ENCODE measurements at places on chromosomes 2 and 18. TPM values are rescaled to one million over a fixed set of nuclear protein-coding genes. Genes with fewer than 3 reads are reported as not detected.

The ATOH8 gene
- 19.5 TPM for polyA plus RNA-seq

The SYT4 gene
- not detected for polyA plus RNA-seq

The TFPI gene
- polyA plus RNA-seq = 10.9 TPM

The SIX3 gene
- polyA plus RNA-seq = not detected

The ALPP gene
- not detected for polyA plus RNA-seq

The RPL31 gene
- 3,206 TPM for polyA plus RNA-seq

DNA sequence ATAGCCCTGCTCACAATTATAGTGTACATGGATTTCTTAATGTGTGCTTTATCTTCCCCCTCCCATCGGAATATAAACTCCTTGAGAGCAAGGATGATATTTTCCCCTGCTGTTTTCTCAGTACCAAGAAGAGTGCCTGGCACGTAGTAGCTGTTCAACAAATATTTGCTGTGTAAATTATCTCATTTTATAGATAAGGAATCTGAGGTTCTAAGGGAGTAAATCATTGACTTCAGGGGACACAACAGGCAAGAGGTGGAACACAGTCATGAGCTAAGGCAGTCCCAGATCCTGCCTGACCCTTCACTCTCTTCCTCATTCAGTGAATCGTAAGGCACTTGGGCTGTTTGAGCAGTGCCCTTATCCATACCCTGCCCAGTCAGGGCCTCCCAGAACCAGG is 187.3 kb upstream of the TNP1 start:
- no peak for DNase-seq

GRCh38 chr2:168583064-168583709 is 127.1 kb downstream of the CERS6 start:
- no peak for DNase-seq

- no peak for DNase-seq
Observed at GRCh38 chr18:32775628-32776027, 2.8 kb upstream of the KLHL14 start.

- DNase-seq = no peak
Observed at GRCh38 chr18:38010971-38011857, 445.6 kb upstream of the CELF4 start.

DNA sequence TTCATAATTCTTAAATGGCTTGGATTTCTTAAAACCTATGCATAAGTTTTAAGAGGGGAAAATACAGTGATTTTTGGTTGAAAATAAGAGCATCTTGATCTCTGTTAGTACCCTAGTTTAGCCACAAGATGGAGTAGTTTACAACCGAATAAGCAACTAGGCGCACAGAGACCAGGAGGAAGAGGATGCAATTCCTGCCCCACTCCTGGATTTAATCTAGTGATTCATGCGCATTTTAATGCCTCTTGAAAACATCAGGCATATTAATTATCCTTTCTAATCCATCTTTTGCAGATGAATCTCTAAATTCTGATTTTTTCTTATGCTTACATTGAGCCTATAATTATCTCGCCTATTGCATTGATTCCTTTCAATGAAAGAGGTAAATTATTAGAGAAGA is 76.7 kb downstream of the MRPS9 start:
- no peak for DNase-seq

Measured in BJ (cell line).